ENCODE measurements at places on chromosomes 5 and 9. TPM values are rescaled to one million over a fixed set of nuclear protein-coding genes. Genes with fewer than 3 reads are reported as not detected.

DMGDH gene
- 8.9 TPM for total RNA-seq

IL3 gene
- total RNA-seq, result not detected

DDX4 gene
- total RNA-seq, result not detected

DNA sequence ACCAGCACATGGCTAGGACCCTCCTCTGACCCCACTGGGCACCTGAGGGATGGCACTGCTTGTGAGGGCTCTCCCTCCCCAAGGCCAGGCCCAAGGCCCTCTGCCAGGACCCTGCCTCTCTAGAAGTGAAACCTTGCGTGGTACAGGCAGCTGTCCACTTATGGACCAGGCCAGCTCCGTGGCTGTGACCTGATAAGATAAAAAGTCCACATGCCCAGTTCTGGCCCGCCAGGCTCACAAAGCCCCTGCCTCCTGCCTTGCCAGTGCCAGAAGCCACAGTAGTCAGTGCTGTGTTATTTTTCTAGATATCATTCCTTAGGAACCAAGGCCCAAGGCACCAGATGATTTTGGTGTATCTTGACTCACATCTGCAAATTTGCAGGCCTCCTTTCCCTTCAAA is 14.0 kb upstream of the SPATA31E1 start:
- no peaks in the 10 kb centered on the region for H3K4me1 ChIP-seq
- no peak overlapping the region for H3K27ac ChIP-seq
- no peak overlapping the region for H3K4me3 ChIP-seq
- H3K27me3 ChIP-seq, result no peaks in the 10 kb centered on the region
- H3K36me3 ChIP-seq, result no peaks in the 10 kb centered on the region

C9orf153 gene
- 1.0 TPM for total RNA-seq

DNA sequence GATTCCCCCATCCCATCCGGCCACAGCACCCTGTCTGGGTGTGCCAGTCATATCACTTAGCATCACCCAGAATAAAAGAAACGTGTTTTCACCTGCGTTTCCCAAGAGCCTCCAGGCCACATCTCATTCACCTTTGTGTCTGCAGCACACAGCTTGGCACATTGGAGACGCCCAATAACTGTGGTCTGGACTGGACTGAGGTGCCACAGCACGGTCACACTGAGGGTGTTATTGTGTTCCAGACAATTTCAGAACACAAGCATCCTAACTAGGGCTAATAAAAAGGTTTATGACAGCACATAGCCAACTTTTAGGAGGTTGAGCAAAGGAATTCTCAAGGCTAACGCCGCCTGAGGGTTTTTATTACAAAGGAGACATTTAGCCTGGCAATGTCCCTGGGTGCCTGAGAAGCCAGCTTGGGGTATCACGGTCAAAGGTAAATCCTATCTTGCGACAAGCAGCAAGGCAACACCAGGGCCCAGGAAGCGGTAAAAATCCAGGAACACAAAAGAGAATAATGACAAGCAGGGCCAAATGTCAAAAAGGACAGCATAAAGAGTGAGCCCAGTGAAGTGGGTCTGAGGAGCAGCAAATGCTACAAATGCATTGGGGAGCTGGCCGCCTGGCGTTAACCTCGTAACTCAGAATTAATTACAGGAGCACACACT is 3.4 kb downstream of the EPB41L4B start:
- peaks cover 4% of the 10 kb centered on the region for H3K4me1 ChIP-seq
- H3K4me3 ChIP-seq, result no peak overlapping the region
- no peak overlapping the region for H3K27ac ChIP-seq
- peaks cover 40% of the 10 kb centered on the region for H3K27me3 ChIP-seq
- no peaks in the 10 kb centered on the region for H3K36me3 ChIP-seq

Data from cardiac muscle cell (in vitro differentiated cells and primary cell).